ENCODE measurements at places on chromosomes 3 and 15.
A peak's percentile ranks its signal among the peaks of the same experiment; 100 is the strongest.

GRCh38 chr15:54681584-54681983, 515.2 kb downstream of the RSL24D1 start:
- DNase-seq, result no peak

GRCh38 chr3:15501126-15501525, 20.4 kb downstream of the COLQ start:
- no peak for DNase-seq

- peak; percentile 14 for DNase-seq
These were observed 9.2 kb upstream of the TGFBR2 start for GRCh38 chr3:30597131-30597768.

DNA sequence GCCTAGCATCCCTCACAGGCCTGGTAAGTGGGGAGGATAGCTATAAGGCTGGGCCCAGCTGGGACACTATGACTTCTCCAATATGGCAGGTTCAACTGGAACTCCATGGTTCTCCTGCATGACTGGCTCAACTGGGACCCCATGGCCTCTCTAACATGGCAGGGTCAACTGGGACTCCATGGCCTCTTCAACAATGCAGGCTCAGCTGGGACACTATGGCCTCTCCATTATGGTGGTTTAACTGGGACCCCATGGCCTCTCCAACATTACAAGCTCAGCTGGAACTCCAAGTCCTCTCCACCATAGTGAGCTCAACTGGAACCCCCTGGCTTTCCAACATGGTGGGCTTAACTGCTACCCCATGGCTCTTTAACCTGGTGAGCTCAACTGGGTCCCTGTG, 58.2 kb upstream of the SEC61A1 start:
- DNase-seq, result no peak

GRCh38 chr3:194588236-194588635, 45.0 kb downstream of the TMEM44 start:
- no peak for DNase-seq

GRCh38 chr3:131277836-131278497, 103.6 kb upstream of the NUDT16 start:
- no peak for DNase-seq

DNA sequence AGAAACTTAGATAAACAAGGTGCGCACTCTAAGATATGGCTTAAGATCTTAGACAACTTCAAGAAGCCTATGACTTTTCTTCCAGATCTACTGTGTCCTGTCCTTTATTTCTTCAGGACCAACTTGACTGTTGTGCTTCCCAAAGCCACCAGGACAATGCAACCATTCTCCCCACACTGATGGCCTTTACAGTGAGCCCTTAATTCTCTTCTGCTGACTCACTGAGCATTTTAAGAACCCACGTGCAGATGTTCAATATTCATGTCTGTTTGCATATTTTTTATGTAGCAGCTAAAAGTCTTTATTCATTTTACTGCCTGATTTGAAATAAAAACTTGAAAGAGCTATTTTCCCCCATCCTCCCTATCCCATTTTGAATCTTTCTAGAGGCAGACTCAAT, 103.3 kb upstream of the SLC2A2 start:
- no peak for DNase-seq

DNA sequence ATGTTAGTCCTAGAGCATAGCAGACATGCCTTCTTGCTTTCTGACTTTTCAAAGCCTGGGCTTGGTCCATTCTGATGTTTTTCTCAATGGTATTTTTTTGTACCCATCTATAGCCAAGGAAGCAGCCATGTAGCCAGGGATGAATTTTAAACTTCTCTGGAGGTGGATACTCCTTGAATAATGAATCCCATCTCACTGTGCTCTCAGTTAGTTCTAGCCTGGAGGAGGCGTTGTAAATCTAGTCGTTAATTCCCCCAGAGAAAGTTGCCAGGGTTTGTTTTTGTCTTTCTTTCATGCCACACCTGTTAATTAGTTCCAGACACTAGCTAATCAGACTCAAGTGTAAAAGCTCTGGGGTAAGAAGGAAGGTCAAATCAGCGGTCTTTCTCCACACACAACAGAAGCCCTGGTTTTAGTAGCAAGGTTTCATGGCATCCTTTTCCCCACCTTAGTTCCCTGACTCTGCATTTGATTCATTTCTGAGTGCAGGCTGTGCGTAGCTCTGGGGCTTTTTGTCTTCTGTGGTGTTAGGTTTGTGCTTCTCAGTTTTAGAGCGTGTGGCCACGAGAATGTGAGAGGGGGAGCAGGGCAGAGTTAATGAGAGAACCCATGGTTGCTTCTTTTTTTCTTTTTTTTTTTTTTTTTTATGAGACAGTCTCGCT, 19.7 kb downstream of the PTPRG start:
- DNase-seq, result no peak

DNA sequence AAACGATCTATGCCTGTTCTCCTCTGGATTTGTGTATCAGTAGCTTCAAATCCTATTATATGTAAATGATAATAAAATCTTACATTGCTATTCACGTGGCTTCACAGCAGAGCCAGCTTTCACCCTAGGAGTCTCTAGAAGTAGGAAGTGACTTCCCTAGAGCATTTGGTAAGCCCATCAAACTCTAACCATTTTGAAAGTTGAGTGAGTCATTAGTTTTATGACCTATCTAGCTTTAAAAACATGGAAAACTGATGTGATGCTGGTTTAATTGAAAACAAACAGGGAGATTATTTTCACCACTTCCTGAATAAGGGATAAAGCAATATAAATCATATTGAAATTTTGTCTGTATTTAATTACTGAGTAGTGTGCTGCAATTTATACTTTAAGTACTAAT, 275.2 kb downstream of the EPHA6 start:
- peak; percentile 51 for DNase-seq

DNA sequence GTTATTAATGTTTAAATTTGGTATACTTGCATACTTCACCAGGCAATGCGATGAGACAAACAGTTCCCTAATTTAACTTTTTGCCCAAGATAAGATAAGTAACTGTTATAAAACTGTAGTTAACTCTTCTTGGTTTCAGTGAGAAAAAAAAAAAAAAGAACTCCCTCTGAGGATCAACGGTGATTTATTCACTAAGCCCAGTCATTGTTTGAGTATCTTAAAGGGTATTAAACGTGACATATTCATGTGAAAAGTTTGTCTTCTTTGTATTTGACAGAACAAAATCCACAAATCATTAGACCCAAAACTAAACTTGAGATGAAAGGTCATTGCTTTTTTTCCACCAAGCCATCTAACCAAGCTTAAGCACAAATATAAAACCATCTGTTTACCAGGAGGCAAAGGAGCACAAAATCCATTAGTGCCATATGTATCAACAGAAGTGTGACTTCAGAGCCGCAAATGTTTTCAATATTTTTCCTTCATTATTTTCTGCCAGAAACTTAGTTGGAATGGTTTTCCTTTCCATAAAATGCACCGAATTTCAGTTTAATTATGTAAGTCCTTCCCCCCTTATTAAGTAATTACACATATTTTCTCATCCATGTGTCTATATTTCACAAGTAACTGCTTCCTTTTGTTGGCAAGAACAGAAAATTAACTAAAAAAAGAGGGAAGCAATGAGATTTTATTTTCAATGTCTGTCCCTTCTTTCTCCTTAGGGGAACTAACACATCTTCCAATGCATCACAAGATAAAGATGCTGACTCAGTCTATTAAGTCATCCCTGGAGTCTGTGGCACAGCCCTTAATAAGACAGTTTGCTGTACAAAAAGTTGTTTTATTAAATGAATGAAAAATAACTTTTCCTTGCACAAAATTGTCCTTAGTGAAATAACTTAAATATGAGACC, 92.2 kb upstream of the RAP2B start:
- peak; percentile 16 for DNase-seq

- no peak for DNase-seq
These were observed 96.6 kb downstream of the DNAJB8 start for GRCh38 chr3:128369881-128370642.

DNA sequence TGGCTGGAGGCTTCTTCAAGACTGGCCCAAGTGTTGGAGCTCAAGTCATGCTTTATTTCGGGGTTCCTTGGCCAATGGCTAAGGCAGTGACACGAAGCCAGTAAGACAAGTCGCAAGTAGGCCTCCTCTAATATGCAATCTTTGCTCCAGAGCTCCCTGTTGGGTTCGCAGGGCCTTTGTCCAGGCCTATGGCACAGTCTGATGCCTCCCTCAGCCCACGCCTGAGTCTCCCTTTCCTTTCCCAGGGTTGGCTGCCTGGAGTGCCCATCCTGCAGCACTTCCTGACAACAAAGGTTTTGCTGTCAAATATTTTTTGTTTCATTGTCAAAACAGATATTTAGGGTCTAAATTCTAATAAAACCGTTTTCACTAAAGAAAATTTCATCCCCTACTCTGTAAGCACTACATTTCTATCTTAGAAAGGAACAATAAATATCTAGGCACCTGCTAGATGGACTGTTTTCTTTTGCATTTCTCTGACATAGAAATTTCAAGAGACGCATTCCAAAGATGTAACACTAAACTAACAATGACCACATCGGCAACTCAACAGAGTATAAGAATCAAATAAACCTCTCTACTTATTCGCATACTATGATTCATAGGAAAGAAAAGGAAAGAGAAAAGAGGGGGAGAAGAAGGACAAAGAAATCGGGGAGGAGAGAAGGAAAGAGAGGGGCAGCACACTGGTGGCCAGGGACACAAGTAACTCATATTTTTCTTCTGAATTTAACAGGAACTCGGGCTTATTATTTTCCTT, 393.1 kb upstream of the ATP11B start:
- DNase-seq, result no peak

GRCh38 chr3:152321200-152321954, 52.6 kb downstream of the MBNL1 start:
- DNase-seq, result no peak

DNA sequence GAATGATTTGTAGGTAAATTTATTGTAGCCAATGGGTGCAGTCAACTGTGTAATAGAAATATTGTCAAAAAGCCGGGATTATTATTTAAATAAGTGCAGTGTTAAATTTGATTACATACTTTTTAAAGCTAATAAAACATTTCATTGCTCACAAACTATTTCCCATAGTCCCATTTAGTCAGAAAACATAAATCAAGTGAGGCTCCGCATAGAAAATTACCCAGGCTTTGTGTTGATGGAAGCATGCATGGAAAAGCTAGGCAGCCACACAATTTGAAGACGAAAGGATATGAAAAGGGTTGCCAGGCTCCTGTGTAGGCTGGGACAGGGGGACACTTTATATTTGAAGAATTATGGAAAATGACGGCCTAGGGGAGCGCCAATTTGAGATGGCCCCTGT, 82.3 kb downstream of the LRTM1 start:
- no peak for DNase-seq

DNA sequence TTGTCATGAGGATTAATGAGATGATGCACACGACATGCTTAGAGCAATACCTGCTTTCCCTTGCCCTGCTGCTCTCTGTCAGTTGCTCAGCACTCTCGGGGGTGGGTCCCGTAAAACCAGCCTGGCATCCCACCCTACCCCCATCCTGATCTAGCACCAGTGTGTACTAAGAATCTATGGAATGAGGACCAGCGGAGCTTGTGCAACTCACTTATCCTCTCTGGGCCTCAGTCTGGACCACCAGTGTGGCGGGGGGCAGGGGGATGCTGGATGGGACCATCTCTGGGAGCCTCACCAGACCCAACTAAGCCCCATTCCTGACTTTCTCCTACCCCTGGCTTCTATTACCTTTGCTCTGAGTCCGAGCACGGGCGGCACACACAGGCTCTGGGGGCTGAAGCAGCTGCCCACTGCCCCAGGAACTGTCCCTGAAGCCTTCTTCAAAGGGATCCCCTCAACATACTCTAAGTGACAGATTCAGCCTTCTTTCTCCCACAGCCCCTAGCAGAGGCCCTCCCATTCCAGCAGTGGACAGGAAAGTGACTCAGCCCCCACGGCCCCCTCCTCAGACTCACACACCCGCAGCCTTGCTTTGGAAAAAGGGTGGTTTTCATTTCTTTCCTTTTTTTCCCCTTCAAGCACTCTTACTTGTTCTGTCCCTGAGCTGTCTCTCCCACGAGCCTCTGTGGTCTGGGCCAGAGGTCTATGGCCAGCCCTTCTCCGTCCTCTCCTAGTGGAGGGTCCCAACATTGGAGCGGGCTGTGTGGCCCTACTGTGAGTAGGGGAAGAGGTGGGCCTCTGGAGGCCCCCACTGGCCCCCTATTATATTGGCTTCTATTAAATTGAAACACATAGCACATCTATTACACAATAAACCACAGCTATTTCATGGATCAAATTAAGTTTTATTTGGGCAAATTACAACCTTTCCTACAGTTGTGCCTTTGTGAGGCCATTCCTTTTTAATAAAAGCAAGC, 100.3 kb downstream of the SMAD6 start:
- DNase-seq, result peak; percentile 53

DNA sequence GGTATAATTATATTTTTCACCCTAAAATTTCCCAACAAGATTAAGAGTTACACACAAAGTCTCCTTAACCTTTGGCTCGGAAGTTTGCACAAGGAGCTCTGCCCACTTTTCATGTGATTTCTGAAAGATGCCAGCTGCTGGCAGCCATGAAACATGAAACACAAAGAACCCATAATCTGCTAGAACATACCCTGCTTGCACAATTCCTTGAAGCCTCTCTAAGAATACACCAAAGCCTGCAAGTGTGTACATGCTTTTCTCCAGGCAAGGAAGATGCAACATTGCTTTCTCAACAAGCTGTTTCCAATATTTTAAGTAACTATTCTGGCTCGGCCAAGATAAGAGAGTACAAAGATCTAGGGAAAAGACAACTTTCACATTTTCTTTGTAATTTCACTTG, 182.0 kb upstream of the WNT5A start:
- no peak for DNase-seq

- DNase-seq, result no peak
These were observed 1282.9 kb downstream of the ROBO2 start for GRCh38 chr3:78322780-78323179.

DNA sequence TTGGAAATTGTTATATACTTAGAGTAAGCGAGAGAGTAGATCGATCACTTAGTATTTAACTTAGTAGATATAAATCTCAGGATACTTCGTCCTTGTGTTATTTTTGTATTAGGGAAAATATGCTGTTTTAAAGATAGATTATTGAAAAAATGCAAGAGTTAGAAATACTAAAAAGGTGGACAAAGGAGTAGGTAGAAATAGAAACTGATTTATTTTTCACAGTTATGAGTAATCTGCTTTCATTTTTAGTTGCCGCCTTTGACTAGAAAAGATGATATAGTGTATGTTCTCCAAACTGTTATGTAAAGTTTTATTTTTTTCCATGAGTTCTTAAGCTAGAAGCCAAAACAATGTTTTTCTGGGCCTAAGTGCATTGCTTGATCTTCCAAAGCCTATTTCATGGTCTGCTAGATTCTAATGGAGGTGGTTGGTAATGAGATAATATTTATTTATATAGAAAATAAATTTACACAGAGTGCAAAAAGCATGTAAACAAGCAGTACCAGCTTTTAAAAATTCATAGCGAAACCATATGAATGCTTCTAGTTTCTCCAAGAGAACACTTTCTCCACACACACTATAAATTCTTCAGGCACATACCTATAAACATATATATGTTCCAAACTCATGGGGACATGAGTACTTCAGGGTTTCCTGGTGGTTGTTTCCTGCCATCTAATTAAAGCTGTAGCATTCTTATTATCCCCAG, 61.1 kb downstream of the DIPK2A start:
- DNase-seq, result no peak

DNA sequence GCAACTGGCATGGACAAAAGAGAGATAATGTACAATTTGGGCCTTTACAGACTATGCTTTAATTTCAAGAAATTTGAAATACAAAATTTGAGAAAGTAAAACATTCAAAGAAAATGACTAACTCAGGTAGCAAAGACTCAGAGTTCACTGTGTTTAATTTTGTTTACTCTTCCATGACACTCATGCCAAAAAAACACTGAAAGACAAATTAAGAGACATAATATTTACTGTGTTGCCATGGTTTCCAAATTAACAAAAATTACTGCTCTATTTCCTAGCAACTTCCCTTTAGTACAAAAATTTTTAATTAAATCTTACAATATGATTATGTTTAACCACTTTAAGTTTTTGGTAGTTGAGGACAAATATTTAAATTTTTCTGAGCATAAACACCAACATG, 29.6 kb downstream of the LRRFIP2 start:
- no peak for DNase-seq
